Stimulated activated CD4-positive, alpha-beta T cell treated with anti-CD3 and anti-CD28 coated beads, Interleukin-1b, Interleukin-23, amount 100 ng/mL, for 1 hour (primary cell): ENCODE measurements at places on chromosomes 7 and 10.

DNA sequence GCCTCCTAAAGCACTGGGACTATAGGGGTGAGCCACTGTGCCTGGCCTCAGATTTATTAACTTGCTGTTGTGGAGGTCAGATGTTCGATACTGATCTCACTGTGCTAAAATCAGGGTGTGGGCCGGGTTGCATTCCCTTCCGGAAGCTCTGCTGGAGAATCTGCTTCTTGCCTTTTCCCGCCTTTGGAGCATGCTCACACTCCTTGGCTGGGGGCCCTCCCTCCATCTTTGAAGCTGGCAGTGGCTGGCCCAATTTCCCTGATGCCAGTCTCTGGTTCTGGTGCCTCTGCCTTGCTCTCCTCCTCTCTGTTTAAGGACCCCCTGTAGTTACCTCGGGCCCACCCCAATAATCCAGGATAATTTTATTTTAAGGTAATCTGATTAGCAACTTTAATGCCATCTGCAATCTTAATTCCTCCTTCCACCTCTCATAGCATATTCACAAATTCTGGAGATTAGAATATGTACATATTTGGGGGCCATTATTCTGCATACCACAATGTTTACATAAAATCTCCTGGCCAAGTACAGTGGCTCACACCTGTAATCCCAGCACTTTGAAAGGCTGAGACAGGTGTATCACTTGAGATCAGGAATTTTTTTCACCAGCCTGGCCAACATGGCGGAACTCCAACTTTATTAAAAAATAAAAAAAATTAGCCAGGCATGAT is 7.9 kb upstream of the PITRM1 start:
- DNase-seq, result no peak

- no peak for DNase-seq
Measured at GRCh38 chr10:129191797-129192196, 275.2 kb upstream of the MGMT start.

GRCh38 chr7:132368246-132368900 is 207.9 kb downstream of the PLXNA4 start:
- no peak for DNase-seq

- DNase-seq, result no peak
Measured at GRCh38 chr7:142442396-142442795, 184.5 kb upstream of the PRSS58 start.

GRCh38 chr10:69952821-69953221 is 99.8 kb upstream of the MACROH2A2 start:
- no peak for DNase-seq

GRCh38 chr10:94093286-94093905 is 99.7 kb downstream of the PLCE1 start:
- no peak for DNase-seq

GRCh38 chr10:106619346-106619745 is 545.2 kb downstream of the SORCS1 start:
- no peak for DNase-seq

- DNase-seq, result no peak
Measured at GRCh38 chr10:77037735-77038403, 599.7 kb downstream of the KCNMA1 start.

GRCh38 chr10:12727832-12728215 is 273.7 kb downstream of the CCDC3 start:
- no peak for DNase-seq

DNA sequence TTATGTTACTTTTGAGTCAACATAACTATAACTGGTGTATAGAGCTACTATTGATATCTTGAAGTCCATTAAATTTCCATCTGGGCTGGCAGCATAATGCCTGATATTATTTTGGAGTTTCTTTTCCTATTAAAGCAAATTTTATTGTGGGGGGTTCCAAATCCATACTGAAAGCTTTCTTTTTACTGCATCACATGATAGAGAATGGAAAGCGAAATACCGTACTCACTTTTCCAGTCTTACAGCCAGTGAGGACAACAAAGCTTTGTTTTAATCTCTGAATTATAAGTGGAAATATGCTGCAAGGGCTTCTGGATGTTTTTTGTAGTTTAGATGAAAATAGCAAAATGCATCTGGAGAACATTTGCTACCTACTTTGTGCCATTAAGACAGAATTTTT is 477.5 kb upstream of the SEMA3D start:
- DNase-seq, result no peak

DNA sequence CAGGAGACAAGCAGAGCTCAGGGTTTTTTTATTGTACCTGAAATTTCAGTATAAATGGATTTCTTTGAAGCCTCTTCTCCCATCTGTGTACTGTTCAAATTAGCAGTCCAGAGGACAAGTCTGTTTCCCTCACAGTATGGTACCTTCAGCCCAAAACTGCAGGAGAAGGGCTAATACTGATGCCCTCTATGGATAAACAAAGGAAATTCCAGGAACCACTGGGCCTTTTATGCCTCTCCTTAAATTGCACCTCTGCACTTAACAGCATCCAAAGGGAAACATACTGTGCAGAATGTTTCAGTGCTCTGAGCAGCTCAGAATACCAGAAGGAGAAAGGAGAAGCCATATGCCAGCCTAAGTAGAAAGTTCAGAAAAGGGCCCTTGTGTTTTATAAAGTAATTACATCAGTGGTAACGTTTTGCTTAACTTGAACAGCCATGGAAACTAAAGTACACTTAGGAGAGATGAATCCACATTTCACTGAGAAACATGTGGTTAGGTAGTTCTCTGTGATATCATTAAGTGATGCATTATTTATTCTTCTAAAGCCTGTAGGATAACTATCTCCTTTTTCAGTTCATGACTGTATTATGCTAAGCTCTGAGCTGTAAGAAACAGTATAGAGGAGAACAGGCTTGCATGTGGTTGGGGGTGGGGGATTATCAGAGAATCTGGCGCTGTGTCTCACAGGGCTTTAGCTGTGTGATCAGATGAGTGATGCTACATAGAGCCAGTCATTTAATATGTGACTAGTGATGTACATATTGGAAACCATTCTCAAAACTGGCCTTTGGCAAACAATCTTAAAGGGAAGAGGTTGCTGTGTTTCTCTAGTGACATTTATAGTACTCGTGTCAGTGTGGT is 111.3 kb downstream of the POU6F2 start:
- no peak for DNase-seq

DNA sequence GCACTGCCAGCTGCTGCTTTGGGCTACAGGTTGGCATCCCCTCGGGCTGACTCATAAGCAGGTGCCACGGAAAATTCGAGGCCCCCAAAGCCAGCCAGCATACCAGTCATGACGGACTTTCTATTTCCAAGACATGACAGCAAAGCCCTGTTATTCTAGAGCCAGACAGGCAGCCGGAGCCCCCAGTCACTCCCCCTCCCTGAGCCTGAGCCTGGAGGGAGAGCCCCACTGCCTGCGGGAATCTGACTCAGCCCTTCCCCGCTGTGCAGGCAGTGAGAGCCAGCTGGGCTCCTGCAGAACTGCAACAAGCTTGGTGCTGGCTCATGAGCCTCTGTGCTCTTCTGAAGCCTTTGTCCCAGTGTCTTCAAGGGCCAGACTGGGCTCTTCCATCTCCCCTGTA is 15.8 kb downstream of the BTBD16 start:
- no peak for DNase-seq

DNA sequence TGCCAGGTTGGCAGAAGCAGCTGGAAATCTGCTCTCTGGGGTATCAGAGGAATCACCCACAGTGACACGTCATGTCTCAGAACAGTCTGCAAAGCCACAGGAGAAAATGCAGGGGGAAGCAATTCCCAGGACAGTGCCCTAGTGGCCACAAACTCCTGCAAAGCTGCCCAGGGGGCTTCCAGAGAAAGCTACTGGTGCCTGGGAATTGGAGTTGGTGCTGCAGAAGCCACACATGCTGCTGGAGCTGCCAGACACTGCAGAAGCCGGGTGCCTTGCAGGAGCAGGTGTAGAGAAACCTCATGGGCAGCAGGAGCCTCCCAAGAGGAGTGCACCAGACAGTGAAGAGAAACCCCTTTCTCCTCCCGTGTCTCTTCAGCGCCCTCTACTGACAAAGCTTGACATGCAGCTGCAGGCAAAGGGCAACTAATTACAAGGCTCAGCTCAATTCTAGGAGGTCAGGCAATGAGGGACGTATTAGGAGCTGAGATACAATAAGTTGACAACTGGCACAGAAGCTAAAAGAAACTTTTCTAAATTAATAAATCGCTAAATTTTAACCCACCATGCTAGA is 30.2 kb upstream of the NUB1 start:
- DNase-seq, result no peak

GRCh38 chr7:6443372-6443941 is 4.3 kb downstream of the DAGLB start:
- DNase-seq, result no peak

- DNase-seq, result no peak
Measured at GRCh38 chr10:93165367-93165766, 91.7 kb downstream of the CYP26A1 start.

DNA sequence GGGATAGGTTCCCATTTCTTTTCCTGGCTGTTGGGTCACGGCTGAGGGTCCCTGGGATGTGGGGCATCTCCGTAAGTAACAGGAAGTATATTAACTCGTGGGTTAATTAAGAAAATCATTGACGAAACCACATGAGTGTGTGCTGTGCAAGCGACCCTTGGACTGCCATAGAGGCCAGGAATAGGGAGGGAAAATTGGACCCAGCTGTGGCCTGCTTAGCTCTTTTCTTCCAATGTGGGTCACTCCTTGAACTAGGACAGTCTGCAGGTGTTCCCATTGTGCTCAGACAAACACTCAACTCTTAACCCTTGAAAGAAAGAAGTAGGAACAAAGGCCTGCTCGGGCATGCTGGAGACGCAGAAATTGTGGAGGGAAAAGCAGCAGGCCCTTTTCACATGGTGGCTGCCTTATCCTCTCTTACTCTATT is 25.6 kb upstream of the PLEKHA1 start:
- DNase-seq, result no peak

DNA sequence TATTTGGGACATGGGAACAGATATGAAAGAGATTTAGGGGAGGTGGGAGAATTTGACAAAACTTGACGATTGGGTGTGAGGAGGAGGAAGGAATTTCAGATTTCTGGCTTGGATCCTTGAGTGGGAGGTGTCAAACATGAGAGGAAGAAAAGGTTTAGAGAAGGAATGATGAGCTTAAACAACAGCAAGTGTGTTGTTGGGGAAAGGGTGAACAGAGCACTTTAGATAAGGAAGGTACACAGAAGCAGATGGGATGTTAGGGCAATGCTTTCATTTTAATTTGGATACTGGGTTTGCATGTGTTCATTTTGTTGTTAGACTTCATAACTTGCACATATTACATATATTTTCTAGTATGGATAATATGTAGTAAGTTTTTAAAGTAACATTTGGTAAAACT is 23.2 kb downstream of the REEP3 start:
- DNase-seq, result no peak

DNA sequence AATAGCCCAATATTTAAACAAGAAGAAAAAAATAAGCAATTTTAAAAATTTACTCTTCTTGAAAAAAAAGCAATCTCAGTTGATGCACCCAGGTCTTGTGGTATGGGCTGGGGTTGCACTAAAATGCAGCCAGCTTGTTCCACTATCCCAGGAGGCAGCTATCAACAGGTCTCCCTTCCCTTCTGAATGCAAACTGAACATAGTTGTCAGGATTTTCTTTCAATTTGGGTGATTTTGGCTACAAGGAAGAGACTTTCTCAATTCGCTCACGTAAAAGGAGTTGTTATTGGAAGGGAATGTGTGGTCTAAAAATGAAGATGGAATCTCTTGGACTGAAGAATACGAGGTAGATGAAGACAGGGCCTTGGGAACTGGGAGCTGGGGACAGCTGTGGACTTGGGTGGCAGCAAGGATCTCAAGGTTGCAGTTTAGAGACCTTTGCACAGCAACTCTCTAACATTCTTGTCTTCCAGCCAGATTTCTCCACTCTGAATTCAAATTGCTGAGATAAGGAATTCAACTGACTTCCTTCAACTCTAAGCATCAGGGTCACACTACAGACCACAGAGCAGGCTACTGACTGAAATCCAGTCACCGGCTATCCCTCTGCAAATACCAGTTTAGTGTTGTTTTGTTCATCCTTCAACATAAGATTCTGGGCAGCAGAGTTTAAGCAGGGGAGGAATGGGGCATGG is 3.1 kb upstream of the TMEM26 start:
- no peak for DNase-seq

DNA sequence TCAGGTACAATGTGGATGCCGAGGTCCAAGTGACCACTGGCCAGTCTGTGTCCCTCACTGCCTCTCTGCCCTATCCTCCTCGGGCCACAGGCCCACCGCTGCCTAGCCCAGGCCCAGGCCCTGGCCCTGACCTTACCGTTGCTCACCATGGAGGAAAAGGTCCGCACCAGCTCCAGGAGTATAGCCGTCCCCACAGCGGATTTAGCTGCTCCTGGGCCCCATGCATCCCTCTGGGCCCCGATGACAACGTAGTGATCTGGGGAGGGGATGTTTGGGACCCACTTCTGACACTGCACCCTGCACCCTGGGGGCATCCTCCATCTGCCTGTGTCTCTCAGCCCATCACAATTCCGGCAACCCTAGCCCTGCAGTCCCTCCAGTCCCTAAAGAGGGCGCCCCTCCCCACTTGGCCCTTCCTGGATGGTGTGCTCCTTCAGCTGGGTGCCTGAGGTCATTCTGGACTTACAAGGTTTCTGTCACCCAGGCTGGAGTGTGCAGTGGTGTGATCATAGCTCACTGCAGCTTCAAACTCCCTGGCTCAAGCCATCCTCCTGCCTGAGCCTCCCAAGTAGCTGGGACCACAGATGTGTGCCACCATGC is 12.1 kb downstream of the TFR2 start:
- no peak for DNase-seq

DNA sequence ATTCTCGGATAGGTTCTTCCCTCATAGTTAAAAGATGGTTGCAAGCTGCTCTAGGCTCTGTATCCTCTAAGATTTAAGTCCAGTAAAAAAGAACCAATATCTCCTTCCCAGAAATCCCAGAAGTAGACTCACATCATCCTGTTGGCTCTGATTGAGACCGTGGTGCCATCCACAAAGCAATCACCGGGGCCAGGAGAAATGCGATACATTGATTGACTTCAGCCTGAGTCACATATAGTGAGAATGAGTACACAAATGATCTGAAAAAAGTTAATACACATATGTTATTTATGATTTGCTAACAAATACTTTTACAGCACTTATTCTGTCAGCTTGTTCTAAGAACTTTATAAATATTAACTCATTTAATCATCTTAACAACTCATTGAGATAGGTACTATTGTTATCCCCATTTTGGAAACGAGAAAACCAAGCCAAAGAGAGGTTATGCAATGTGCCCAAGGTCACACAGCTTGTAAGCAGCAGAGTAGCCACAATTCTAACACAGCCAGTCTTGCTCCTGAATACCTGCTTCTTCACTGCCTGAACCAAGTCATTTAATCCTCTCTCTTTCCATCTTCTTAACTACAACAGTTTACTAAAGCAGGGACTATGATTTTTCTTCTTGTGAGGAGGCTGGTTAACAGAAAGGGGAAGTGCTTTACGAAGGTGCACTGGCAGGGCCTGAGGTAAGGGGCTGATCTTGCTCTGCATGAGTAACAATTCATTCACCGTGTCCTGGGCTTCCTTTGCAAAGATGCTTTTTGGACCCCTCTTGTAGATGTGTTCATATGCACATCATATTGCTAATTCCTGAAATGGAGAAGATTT is 177.0 kb downstream of the REEP3 start:
- no peak for DNase-seq
